ENCODE measurements at places on chromosomes 11 and 22.
A peak's percentile ranks its signal among the peaks of the same experiment; 100 is the strongest.

DNA sequence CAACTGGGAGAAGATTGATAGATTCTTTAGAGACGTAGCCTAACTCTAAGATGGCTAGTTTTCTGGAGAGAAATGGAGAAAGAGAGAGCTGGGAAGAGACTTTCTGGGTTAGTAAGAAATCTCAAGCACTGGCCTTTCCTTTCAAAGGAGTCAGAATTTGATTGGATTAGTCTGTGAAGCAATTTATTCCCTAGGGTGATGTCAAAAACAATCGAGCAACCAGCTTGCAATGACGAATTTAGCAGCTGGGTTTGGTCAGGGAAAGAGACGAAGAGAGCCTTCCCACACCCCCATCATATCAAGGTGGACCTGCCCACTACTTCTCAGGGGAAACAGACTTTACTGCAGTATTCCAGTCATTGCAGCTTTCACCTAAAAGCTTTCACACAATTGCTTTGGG lies 10.8 kb downstream of the KRTAP5-6 start:
- DNase-seq, result no peak

- DNase-seq, result no peak
Measured at GRCh38 chr11:70740488-70740851, 342.1 kb downstream of the CTTN start.

GRCh38 chr11:14645985-14646900 lies 2.6 kb downstream of the PDE3B start:
- DNase-seq, result no peak

- peak; percentile 49 for DNase-seq
Measured at GRCh38 chr22:17867160-17867785, 93.0 kb upstream of the BID start.

GRCh38 chr11:94325681-94326080 lies 21.3 kb downstream of the IZUMO1R start:
- DNase-seq, result peak; percentile 51

DNA sequence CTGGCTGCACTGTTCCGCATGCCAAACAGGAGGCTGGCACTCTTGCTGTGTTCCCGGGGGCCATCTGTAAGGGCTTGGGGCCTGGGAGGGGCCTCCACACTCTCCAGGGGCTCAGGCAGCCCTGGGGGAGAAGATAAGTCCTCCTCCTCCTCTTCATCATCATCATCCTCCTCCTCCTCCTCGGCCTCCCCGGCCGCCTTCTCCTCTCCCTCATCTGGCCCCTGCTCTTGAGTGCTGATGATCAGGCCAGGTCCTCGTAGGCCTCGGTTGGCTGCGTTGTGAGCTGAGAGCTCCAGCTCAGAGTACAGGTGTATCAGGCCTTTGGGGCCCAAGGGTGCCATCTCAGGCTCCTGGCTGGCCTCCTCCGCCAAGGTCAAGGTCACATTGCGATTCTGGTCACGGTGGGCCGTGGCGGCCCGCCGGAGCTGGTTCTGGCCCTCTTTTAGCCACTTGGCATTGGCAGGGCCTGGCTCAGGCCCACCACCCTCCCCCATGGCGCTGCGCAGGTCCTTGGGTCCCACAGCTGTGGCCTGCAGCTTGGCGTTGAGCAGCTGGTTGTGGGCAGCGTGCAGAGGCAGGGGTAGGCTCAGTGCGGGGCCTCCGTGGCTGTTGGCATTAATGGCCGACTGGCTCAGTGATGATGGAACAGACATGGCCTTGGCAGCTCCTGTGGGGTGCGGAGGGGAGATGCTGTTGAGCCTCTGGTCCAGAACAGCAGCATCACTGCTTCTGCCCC lies 8.0 kb downstream of the APBB1 start:
- DNase-seq, result no peak

GRCh38 chr11:106724293-106724892 lies 293.9 kb downstream of the GUCY1A2 start:
- DNase-seq, result no peak

GRCh38 chr11:115428306-115428705 lies 75.9 kb downstream of the CADM1 start:
- DNase-seq, result no peak

- DNase-seq, result no peak
Measured at GRCh38 chr11:110200241-110200640, 96.2 kb downstream of the RDX start.

GRCh38 chr11:105401269-105401809 lies 208.5 kb upstream of the GRIA4 start:
- no peak for DNase-seq

DNA sequence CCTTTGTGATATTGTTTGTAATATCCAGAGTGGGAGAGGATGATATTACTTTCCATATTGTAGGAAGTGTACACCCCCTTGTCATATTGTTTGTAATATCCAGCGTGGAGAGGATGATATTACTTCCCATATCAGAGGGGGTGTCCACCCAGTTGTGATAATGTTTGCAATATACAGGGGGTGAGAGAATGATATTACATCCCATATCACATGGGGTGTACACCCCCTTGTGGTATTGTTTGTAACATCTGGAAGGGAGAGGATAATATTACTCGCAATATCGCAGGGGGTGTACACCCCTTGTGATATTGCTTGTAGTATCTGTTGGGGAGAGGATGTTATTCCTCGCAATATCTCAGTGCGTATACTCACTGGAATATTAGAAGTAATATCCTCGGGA lies 61.5 kb downstream of the PRSS23 start:
- no peak for DNase-seq

DNA sequence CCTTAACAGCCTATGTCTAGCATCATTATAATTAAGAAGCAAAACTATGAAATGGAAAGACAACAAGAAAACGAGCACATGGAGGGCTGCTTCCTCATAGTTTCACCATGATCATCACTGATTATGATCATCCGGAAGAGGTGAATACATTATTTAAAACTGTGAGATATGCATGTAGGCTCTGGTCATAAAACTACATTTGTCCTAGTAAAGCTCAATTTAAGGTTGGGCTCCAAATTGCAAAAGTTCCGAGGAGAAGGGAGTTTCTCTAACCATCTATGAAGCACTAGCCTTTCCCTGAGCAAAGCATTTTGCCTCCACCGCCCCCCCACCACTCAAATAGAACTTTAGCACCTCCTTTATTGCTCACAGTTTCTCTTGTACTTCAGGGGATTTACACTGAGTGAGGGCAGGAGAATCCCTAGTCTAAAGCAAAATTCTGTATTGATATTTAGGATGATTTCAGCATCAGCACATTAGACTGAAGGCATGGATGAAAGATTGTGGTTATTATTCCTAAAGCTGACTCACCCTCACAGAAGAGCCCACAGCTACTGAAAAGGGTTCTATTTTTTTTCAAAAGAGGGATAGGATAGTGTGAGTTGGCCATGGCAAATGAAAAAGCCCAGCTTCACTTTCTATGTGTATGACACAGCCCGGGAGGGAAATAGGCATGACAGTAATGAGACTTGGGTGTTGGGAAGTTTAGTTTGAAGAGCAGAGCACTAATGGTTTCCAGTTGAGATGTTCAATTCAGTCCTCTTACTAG lies 203.4 kb downstream of the CADM1 start:
- DNase-seq, result no peak

GRCh38 chr11:121790430-121790829 lies 325.6 kb downstream of the BLID start:
- DNase-seq, result no peak

DNA sequence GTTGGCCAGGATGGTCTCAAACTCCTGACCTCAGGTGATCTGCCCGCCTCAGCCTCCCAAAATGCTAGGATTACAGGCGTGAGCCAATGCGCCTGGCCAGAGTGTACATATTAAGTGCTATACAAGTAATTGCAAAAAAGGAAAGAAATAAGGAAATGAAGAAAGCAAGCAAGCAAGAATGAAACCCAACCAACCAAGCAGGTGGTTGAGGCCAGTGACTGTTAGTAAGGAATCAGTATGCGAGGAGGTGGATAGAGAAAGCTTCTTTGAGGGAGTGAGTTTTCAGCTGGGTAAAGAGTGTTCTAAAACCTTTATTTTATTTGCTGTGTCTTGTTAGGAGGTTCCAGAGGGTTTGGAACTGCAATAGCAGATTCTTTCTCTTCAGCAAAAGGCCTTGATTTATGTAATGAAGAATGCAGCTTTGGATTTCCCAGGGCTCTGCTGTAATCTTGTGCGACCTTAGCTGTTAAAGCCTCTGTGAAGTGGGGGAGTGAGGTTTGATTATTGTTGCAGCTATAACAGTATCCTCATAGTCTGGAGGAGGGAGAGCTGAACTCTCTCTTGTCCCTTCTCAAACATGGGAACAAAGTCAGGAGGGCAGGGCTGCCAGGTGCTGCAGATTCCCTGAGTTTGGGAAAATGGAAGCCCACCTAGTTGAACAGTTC lies 5.7 kb downstream of the AMPD3 start:
- DNase-seq, result no peak

Measured in common myeloid progenitor, CD34-positive (primary cell).